ENCODE measurements at places on chromosomes 6 and 20.

DNA sequence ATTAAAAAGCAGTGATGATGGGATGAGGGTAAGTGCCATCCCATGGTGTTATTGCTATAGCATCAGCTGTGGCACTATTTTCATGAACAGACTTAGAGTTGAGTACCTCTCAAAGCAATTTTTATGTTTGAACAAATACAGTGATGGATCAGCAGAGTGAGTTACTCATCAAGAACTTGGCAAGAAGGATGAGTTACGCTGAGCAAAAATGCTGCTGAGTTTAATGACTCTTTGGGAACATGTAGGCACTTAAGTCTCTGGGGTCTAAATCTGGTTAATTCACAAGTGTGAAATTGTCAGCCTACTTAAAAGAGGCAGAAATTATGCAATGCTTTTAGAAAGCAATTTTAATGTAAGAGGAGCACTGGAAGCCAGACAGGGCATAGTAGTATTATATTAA, 78.5 kb upstream of the AHI1 start:
- DNase-seq: no peak

- no peak for DNase-seq
Measured at GRCh38 chr6:61200444-61200843, 1085.6 kb downstream of the KHDRBS2 start.

DNA sequence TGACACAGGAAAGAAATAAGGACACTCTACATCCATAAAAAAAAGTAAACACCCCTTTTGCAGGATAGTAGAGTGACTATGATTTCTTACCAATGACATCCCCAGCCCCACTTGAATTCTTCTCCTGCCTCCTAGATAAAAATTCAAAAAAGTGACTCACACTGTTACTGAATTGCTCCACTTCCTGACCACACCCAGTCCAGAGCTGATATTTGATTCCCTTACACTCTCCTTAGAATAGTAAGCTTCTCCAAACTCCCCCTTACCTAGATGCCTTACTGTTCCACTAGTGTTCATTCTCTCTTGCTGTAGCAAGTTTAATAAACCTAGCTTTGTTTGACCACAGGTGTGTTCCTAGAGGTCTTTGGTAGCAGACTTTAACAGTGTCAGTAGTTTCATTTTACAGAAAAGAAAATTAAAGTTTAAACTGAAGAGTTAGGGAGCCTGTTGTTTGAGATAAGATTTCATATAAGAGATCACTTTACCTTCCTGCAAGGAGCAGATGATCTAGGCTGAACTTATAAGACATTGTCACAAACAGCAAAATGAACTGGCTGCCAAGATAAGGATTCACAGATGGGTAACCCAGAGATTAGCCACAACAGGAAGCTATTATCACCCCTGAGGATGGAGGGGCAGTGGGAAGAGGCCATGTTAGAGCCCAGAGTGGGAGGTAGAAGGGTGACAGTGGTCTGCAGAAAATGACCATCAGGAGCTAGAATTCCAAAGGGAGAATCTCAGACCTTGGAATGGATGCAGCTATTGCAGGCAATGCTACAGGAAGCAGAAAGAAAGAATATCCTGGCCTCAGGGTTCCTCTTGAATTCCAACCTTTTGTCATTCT, 28.4 kb upstream of the BTN3A2 start:
- no peak for DNase-seq

DNA sequence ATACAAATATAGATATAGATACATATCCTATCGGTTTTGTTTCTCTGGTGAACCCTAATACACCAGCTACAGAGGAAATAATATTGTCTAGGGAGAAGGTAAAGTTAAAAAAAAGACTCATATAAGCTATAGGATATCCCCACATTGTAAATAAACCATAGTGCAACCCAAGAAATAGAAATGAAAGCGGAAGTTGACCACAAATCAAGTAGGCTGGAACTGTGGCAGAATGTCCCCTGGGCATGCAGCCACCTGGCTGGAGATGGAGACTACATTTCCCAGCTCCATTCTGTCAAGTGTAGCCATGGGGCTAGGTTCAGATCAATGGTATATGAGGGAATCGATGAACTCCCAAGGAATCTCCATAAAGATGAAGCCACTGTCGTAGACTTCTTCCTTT, 70.1 kb upstream of the RPS6KA2 start:
- no peak for DNase-seq

GRCh38 chr6:166206510-166207283, 39.0 kb upstream of the TBXT start:
- DNase-seq: no peak

DNA sequence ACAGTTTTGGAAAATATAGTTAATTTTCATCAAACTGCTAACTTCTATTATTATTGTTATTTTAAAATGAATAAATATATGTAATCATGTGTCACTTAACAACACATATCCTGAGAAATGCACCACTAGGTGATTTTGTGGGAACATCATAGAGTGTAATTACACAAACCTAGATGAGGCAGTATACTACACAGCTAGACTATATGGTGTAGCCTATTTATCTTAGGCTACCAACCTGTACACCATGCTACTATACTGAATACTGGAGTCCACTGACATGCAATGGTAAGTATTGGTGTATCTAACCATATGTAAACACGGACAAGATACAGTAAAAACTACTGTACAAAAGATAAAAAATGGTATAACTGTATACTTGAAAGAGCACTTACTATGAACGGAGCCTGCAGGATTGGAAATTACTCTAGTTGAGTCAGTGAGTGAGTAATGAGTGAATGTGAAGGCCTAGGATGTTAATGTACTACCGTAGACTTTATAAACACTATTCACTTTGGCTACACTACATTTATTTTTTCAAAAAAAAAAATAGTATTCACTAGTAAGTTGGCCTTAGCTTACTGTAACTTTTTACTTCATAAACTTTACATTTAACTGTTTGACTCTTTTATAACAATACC, 72.4 kb downstream of the ASCC3 start:
- DNase-seq: no peak

- DNase-seq: no peak
Measured at GRCh38 chr20:47980336-47981177, 195.3 kb upstream of the SULF2 start.

- DNase-seq: no peak
Measured at GRCh38 chr6:167697316-167697715, 129.4 kb upstream of the AFDN start.

GRCh38 chr6:168520233-168520632, 79.2 kb downstream of the SMOC2 start:
- no peak for DNase-seq

- DNase-seq: no peak
Measured at GRCh38 chr20:5630071-5630470, 120.1 kb upstream of the SHLD1 start.

GRCh38 chr6:30483677-30484279, 5.5 kb upstream of the HLA-E start:
- no peak for DNase-seq

GRCh38 chr6:167567142-167568033, 242.5 kb downstream of the TTLL2 start:
- no peak for DNase-seq

DNA sequence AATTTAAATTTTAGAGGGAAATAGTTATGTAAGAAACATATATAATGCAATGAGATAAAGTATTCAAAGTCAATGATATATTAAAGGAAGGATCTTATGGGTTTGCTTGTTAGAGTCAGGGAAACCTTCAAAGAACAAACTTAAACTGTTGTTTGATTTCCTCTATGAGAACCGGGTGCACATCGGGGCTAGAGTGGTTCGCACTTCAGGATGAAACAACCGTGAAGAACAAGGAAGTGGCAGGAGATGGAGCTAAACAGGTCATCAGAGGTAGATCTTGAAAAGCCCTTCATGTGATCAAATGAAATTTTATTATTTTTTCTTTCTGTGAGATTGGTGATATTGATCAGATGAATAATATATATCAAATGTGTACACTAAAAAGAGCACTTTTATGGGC, 951.9 kb upstream of the FLRT3 start:
- no peak for DNase-seq

All from stimulated activated CD8-positive, alpha-beta memory T cell treated with anti-CD3 and anti-CD28 coated beads, Interleukin-4, amount 100 ng/mL, for 4 hours (primary cell).